ENCODE measurements at places on chromosomes 11 and 22.

DNA sequence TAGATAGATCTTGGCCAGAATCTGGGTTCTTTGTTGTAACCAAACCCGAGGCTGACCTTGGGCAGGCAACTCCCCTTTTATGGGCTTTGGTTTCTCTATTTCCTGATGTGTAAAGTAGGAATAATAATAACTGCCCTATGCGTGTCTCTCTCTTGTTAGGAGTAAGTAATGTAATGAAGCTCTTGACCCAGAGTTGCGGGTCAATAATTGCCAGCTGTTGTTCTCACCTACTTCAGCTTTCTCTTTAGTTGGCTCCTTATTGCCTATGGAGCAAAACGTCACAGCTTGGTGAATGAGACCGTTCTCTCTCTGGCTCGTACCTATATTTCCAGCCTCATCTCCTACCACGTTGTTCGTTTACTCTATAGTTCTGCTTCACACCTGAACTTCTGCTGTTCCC, 56.6 kb upstream of the KIRREL3 start:
- DNase-seq: no peak

- DNase-seq: no peak
Measured at GRCh38 chr11:1391165-1392075, 1.7 kb downstream of the BRSK2 start.

DNA sequence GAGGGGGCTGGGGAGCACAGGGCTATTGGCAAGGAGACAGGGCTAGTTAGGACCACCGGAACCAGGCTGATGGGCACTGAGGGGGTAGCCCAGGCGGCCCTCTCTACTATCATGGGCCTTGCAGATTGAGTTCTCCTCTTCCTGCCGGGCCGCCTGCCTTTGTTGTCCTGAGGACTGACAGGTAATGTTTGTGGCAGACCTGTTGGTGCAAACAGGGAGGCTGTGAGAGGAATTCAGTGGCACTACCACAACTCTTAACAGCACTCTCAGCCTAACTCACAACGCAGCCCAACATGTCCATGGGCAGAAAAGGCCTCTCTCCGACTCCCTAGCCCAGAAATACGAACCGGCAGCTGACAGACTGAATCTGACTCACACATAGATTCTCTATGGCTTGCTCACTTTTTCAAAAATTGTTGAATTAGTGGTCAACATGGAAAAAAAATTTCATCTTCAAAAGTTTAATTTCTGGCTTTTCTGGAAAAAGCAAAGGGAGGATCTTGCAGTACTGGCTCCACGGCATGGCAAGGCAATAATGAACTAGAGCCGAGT, 11.4 kb downstream of the KCNJ5 start:
- no peak for DNase-seq

- peak; percentile 38 for DNase-seq
Measured at GRCh38 chr22:20316217-20316843, 3.5 kb downstream of the DGCR6L start.

- DNase-seq: no peak
Measured at GRCh38 chr22:34885852-34886251, 180.1 kb upstream of the ISX start.

- DNase-seq: no peak
Measured at GRCh38 chr22:49899530-49899929, 18.7 kb downstream of the ALG12 start.

- no peak for DNase-seq
Measured at GRCh38 chr11:1840780-1841480, 2.1 kb downstream of the TNNI2 start.

- no peak for DNase-seq
Measured at GRCh38 chr11:47451436-47451835, 2.5 kb upstream of the RAPSN start.
